ENCODE measurements at places on chromosomes 7 and 10.
A peak's percentile ranks its signal among the peaks of the same experiment; 100 is the strongest.

- no peak for DNase-seq
Observed at GRCh38 chr7:137295739-137296324, 47.7 kb downstream of the PTN start.

DNA sequence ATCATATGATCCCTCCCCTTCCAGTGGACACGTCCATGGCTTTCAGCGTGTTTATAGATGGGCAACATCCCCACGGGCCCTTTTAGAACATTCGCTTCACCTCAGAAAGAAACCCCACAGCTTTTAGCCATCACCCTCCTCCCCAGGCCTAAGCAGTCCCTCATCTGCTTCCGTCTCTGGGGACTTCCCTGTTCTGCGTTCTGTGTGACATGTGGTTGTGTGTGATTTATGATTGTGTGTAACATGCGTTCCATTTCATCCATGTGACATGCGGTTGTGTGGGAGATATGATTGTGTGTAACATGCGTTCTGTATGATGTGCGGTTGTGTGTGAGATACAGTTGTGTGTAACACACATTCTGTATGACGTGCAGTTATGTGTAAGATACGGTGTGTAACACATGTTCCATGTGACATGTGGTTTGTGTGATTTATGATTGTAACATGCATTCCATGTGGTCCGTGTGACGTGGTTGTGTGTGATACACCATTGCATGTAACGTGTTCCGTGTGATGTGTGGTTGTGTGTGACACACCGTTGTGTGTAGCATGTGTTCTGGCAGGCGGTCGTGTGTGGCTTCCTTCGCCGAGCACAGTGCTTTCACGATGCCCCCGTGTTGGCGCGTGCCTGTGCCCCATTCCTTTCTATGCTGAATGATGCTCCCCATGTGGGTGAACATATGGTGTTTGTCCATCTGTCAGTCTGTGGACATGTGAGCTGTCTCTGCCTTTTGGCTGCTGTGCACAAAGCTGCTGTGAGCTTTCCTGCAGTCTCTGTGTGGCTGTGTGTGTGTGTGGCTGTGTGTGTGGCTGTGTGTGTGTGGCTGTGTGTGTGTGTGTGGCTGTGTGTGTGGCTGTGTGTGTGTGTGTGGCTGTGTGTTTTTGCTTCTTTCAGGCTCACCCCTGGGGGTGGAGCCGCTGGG, 26.2 kb downstream of the PWWP2B start:
- peak; percentile 60 for DNase-seq

GRCh38 chr7:142385491-142386340, 127.9 kb upstream of the PRSS58 start:
- DNase-seq: peak; percentile 87

- peak; percentile 89 for DNase-seq
Observed at GRCh38 chr7:21355406-21355874, 72.4 kb upstream of the SP4 start.

- DNase-seq: no peak
Observed at GRCh38 chr7:51073171-51073570, 243.4 kb downstream of the COBL start.

DNA sequence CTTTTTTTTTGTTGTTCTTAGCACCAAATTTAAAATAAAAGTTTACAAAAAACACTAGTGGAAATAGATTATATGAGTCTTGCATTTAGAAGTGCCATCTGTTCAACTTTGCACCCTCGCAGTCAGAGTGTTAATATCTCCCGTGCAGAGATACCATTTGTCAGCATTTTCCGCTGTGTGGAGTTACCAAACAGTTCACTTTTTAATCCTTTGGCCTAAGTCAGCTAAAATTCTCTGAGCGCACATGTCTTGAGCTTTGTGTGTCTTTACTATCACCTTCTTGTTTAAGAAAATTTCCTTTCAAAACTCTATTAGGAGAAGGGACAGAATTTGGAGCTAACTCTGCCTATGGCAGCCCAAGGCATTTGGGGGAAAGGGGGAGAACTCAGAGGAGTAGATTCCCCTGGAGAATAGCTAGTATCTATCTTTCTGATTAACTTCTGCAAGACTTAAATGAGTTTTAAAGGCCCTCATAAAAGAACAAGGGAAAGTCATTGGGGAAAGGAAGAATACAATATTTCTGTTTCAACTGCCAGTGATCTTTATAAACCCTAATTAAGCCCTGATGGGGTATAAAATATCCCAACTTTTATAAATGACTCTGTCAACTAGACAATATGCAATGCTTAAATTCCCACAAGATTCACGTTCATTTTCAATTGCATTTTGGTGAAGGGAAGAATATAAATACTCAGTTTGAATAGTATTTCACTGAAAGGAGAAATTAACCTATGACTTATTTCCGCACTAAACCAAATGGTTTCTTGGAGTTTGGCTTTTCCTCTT, 114.9 kb upstream of the RAB11FIP2 start:
- no peak for DNase-seq

GRCh38 chr10:85635650-85636049, 730.9 kb downstream of the GRID1 start:
- DNase-seq: no peak

DNA sequence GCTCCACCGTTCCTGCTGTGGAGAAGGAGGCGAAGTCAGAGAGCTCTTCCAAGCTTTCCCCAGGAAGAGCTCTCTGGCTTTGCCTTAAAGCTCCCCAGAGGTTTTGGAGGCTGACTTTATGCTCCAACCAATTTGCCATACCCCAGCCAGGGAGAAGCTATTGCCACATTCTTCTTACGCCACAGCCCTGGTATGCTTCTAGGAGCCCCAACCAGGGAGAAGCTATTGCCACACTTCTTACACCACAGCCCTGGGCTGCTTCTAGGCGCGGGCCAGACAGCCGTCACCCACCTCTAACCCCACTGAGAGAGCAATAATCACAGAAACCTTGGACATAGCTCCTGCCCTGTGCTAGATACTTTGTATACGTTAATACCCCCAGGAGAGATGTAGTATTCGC, 951 bp downstream of the ELOVL3 start:
- DNase-seq: peak; percentile 95

GRCh38 chr10:34967335-34967880, 122.7 kb downstream of the CUL2 start:
- no peak for DNase-seq

GRCh38 chr7:131182446-131183058, 145.1 kb upstream of the MKLN1 start:
- no peak for DNase-seq

- DNase-seq: no peak
Observed at GRCh38 chr7:82690929-82691328, 247.4 kb upstream of the CACNA2D1 start.

- DNase-seq: no peak
Observed at GRCh38 chr10:10367264-10367663, 650.4 kb upstream of the CELF2 start.

DNA sequence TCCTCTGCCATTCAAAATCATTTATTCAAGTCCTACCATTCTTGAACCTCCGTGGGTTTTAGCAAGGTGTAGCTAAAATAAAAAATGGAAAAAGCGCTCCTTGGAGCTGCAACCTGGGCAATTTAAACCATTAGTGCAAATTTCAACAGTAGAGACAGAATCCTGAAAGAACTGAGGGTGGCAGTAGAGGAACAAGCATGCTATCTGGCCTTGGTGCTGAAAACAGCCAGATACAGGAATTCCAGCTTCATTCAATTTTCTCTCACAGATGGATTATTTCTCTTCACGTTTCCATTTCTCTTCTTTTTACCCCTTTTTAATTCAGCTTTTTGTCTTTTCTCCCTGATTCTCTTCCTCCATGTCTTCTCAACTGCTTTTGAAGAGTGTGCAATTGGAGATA, 77.7 kb downstream of the OTUD1 start:
- peak; percentile 4 for DNase-seq

- no peak for DNase-seq
Observed at GRCh38 chr7:104137511-104137910, 70.3 kb downstream of the ORC5 start.

- DNase-seq: no peak
Observed at GRCh38 chr10:79407811-79408795, 37.3 kb downstream of the ZCCHC24 start.

GRCh38 chr10:17737027-17737965, 14.7 kb upstream of the TMEM236 start:
- DNase-seq: no peak

- no peak for DNase-seq
Observed at GRCh38 chr10:126014309-126014708, 117.9 kb downstream of the FANK1 start.

DNA sequence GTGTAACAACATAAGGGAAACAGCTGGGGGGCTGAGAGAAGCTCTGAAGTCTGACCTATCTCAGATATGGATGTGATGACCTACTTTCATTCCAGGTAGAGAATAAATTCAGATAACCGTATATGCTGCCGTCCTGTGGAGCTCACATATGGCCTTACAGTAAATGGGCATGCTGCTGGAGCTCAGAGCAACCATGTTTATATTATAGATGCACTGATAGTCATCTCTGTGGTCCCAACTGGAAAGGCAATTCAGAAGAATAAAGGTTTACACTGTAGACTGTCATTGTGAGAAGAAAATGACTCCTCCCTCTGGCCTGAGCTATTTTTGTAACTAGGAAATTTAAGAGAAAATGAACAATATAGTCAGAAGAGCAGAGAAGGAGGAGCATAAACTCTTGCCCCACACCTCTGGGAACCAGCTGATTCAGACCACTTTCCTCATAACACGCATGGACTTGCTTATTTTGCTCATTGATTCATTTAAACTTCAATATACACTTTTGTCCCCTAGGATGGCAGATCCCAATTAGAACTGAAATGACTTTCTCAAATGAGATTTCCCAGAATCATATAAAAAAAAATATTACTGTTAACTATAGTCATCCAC, 69.9 kb upstream of the NXPH1 start:
- no peak for DNase-seq

DNA sequence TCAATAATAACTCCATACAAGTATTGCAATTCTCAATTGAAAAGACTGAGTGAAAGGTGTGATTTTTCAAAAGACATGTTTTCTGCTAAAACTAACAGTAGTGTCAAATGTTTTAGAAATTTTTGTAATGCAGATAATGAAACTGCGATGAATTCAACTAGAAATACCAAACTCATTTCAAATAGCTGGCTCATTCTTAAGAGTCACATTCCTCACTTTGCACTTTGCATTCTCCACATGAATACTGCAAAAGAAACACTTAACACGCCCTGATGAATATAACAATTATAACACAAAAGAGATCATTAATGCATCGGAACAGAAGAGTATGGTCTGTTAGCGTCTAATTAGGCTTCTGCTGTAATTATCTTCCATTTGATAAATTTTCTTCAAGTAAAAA, 15.5 kb upstream of the TSPAN12 start:
- no peak for DNase-seq

GRCh38 chr7:103912891-103913605, 76.4 kb downstream of the RELN start:
- DNase-seq: no peak

GRCh38 chr10:72953687-72954086, 919 bp downstream of the PLA2G12B start:
- no peak for DNase-seq

- no peak for DNase-seq
Observed at GRCh38 chr7:7843972-7844371, 124.6 kb upstream of the GLCCI1 start.

GRCh38 chr7:7228472-7228871, 46.1 kb downstream of the C1GALT1 start:
- no peak for DNase-seq

- DNase-seq: no peak
Observed at GRCh38 chr7:110317541-110318265, 773.2 kb upstream of the LRRN3 start.

DNA sequence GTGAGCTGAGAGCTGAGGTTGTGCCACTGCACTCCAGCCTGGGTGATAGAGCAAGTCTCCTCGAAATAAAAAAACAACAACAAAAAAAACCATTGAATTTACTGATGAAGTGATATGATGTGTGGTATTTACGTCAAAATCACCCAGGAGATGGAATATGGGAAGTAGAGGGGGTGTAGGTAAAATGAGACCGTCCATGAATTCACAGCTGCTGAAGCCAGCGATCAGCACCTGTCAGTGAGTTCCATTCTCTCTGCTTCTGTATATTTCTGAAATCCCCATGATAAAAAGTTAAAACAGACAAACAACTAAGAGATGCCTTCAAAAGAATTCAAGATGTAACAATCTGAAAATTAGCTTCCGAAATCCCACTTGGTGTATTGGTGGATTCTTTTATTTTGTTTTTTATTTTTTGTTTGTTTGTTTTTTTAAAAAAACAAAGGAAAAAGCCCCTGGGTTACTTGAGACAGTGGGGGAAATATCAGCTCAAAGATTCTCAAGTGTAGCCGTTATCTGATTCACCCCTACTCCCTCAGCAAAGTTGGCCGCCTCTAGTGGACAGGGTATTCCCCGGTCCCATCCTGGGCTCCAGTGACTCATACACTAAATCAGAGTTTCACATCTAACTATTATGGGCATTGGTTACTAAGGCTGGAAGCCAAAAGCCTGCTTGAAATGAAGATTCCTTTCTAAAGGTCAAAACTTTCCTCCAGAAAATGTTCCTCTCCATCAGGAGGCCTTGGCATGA, 76.4 kb downstream of the MAP3K8 start:
- DNase-seq: no peak

- DNase-seq: no peak
Observed at GRCh38 chr7:105828141-105828540, 48.3 kb downstream of the ATXN7L1 start.

DNA sequence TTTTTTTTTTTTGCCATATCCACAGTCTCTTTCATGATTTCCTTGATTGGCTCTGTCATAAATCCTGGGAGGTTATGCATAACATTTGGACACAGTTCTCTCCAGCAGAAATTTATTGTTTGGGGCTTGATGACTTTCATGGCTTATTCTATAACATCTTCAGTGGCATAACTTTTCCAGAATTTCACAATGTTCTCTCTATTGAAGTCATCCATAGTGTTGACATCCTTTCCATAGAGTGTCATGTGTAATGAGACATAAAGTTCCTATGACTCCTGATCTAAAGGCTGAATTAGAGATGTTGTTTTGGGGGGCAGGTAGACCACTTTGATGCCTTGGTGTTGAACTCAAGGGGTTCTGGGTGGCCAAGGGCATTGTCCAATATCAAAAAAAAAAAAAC, 36.7 kb upstream of the STK17A start:
- DNase-seq: no peak
